ENCODE measurements at places on chromosomes 3 and 15.

- no peak for DNase-seq
Measured at GRCh38 chr3:73150369-73151130, 89.1 kb downstream of the EBLN2 start.

GRCh38 chr15:66682246-66682645 is 19.8 kb upstream of the SMAD6 start:
- DNase-seq, result no peak

DNA sequence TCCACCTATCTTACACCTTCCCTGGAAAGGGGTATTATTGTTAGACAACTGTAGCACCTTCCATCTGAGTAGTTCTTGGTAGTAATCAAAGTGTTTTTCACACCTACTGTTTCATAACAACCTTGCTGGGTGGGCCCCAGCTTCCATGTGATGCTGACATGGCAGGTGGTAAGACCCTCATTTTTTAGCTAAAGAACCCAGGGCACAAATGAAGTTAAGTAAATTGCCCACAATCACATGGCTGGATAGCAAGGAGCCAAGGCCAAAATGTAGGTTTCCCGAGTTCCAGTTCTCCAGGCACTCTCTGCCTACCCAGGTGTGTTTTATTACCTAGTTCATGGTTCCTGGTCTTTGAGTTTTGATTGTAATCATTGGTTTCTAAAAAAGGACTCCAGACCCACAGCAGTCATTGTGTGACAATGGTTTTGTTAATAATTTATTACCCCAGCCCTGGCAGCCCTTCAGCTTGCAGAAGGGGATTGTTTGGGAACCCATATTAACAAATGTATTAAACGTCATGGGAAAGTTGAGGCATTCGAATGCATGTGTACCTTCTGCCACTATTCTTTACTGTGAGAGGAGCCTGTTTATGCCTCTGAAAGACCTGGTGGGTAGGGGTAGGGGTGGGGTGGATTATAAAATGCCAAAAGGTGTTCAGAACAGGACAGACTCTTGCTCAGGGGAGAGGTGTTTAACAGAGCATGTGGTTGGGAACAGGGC is 222.2 kb upstream of the BHLHE40 start:
- DNase-seq, result no peak

DNA sequence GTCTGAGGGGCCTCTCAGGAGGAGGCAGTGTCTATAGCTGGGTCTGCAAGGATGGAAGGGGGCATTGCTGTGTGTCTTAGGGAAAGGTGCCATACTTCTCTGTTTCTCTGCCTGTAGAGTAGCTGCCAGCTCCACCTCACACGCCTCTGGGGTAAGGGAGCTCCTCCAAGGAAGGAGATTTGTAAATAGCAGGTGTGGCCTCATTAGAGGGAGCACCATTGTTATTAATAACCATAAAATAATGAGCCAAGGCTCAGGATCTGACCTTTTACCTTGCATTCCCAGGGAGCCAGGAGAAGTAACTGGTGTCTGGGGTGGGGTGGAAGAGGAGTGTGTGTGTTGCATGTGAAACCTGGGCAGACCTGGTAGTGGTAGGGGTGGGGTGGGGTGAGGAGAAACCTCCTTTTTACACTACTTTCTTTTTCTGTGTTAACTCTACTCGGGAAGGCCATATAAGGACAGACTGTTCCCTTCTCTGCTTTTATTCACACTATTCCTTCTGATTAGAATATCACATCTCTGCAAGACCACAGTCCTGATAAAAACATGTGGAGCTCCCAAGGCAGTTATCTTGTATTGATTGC is 2.2 kb upstream of the C15orf39 start:
- DNase-seq, result no peak

DNA sequence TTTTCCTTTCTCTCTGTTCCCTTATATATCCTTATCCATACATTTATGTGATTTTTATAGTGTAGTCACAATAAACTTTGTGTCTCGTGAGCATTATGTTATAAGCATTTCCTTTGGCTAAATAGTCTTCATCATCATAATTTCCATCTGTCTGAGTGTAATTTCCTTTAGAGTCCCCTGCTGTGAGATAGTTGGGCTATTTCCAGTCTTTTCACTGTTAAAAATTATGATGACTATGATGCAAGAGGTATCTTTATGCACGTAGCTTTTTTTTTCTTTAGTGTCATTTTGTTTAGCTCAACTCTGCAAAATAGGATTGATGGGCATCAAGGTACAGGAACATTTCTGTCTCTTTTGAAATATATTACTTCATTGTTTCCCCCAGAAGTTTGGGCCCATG is 26.9 kb upstream of the CA12 start:
- no peak for DNase-seq

DNA sequence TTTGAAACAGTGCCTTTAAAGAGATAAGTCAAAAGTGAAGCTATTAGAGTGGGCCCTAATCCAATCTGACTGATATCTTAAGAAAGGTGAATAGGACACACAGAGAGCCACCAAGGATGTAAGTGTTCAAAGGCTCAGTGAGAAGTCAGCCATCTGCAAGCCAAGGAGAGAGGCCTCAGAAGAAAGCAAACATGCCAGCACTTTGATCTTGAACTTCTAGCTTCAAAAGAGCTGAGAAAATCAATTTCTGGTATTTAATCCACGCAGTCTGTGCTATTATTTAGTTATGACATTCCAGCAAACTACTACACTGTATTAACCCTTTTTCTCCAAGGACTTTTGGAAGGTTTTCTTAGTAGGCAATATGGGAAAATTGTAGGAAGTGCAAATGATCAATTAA is 95.7 kb downstream of the LRRC3B start:
- DNase-seq, result no peak
